ENCODE measurements at places on chromosomes 11 and 22. TPM values are rescaled to one million over a fixed set of nuclear protein-coding genes. Genes with fewer than 3 reads are reported as not detected.

C11orf21 gene
- total RNA-seq, result 3.4 TPM

TMPRSS13 gene
- 9.4 TPM for total RNA-seq

DNA sequence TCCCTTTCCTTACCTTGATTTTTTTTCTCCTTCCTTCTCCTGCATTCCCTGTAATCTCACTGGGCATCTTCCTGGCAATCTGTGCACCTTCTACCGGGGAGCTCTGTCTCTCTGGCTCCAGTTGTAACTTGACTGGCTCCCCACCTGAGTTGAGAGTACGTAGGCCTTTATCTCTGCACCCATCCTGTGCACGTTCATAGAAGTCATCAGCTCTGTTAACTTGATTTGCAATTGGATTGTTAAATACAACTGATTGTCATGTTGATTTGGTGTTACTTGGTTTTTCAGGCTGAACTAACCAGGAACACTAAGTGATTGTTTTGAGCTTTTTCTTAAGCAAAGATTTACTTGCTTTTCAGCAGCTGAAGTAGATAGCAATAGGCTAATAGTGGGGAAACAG lies 11.8 kb downstream of the SWAP70 start:
- H3K4me3 ChIP-seq, result no peak overlapping the region
- DNase-seq, result no peak
- no peaks in the 10 kb centered on the region for H3K4me1 ChIP-seq

PATE2 gene
- not detected for total RNA-seq

DNA sequence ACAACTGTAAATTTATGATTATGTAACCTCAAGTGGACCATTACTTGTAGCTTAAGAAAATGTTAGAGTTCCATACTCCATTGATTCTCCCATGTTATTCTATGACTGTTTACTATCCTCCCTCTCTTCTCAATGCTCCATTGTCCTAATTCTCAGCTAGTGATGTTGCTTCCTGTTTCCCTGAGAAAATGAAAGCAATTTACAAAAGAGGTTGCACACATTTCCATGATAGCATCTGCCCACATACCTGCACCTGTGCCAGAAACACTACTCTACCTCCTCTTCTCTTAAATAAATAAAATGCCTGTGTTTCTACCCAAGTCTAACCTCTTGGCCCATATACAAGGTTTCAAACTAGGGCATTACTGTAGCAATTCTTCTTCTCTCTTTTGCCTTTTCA lies 1620.9 kb downstream of the FAM181B start:
- no peaks in the 10 kb centered on the region for H3K36me3 ChIP-seq
- no peak overlapping the region for H3K27ac ChIP-seq
- no peaks in the 10 kb centered on the region for H3K27me3 ChIP-seq
- no peaks in the 10 kb centered on the region for H3K4me1 ChIP-seq

SCGB1D2 gene
- not detected for total RNA-seq

- DNase-seq, result peak; percentile 44
- H3K27me3 ChIP-seq, result no peaks in the 10 kb centered on the region
These were observed 568.5 kb downstream of the KCNA4 start for GRCh38 chr11:29448246-29448877.

SLC7A4 gene
- total RNA-seq, result 1.1 TPM

DNA sequence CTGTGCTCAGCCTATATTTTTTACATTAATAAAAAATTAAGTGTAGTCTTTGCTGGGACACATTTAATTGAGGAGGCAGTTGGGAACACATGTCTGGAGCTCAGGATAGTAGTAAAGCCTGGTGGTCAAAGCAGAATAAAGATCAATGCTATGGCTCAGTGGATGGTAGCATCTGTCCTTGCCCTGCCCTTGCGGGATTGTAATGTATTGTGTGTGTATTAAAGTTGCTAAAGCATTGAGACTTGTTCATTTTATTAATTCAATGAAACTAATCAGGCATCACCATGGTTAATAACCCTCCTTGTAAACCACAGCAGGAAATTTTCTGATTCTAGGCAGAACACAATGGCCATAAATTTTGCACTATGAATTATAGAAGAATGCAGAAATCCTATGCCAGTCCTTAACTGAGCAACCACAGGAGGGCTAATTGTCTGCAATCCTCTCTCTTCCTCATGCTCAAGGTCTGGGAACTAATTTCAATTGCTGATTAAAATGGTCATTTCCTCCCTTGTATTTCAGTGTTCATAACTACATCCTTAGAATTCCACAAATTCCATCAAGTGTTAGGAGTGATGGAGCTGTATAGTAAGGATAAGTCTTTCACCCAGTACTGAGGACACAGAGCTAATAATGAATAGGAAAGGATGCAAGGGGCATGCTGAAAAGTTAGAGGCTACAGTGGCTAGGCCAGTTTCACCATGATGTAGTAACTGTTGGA lies 403.2 kb upstream of the DDI1 start:
- no peak for DNase-seq
- no peaks in the 10 kb centered on the region for H3K36me3 ChIP-seq
- no peaks in the 10 kb centered on the region for H3K4me1 ChIP-seq
- no peak overlapping the region for H3K27ac ChIP-seq

DNA sequence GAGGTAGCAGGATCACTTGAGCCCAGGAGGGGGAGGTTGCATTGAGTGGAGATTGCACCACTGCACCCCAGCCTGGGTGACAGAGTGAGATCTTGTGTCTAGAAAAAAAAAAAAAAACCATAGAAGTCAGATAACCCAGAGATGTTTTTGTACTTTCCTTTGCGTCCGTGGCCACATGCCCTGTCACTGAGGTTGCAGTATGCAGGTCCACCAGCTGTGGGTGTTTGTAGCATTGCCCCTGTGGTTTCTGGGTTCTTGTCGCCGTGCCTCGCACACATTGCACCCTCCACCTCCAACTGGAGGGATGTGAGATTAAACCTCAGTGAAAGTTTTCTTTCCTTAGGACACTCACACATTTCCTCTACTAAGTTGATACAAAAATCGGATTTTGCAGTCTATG lies 70.3 kb downstream of the TNRC6B start:
- no peaks in the 10 kb centered on the region for H3K27me3 ChIP-seq
- H3K36me3 ChIP-seq, result peaks cover 4% of the 10 kb centered on the region
- no peak overlapping the region for H3K4me3 ChIP-seq

- H3K27ac ChIP-seq, result no peak overlapping the region
- H3K4me1 ChIP-seq, result peaks cover 5% of the 10 kb centered on the region
- H3K4me3 ChIP-seq, result no peak overlapping the region
- no peaks in the 10 kb centered on the region for H3K27me3 ChIP-seq
These were observed 38.5 kb downstream of the MICAL2 start for GRCh38 chr11:12148882-12149281.

RIMBP3C gene
- total RNA-seq, result 0.40 TPM

- no peak for DNase-seq
- no peaks in the 10 kb centered on the region for H3K36me3 ChIP-seq
- H3K27ac ChIP-seq, result no peak overlapping the region
- no peaks in the 10 kb centered on the region for H3K4me1 ChIP-seq
These were observed 328.1 kb downstream of the OPCML start for GRCh38 chr11:133204158-133204557.

DNA sequence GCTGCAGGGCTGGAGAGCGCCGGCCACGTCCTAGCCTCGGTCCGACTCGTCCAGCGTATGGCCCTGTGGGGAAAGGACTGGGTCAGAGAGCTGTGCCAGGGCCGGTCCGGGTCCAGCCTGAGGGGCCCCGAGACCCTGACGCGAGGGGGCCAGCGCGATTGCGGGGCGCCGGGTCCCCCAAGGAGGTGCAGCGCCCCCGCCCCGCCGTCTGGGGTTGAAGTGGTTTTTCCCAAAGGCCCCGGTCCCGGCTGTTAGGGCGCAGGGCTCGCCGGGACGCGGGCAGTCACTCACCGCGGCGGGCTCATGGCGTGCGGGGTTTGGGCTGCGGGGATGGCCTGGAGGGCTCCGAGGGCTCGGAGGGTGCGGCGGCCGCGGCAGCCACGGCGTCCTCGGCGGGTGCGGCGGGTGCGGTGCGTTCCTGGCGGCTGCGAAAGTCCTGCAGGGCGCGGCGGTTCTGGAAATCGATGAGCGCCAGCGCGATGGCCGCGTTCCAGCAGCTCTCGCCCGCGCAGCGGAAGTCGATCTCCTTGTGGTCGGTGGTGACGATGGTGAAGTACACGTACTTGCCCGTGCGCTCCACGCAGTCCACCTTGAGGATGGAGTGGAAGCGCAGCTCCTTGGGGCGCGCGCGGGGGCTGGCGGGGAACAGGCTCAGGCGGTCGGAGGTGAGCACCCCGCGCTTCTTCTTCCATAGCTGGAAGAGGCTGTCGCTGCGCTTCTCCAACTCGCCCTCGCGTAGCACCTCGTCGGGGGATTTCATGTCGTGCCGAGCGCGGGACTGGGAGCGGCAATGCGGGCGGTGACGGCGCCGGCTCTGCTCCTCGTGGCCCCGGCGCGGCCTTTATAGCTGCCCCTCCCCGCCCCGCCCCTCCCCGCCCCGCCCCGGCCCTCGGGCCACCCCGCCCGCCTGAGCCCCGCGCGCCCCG lies at the start of gene PHLDA2:
Gene PHLDA2, minus strand, starts transcription at position 816 of the 926 bp plus-strand sequence. Its CDS starts 56 bp downstream, at position 760.
- no peaks in the 10 kb centered on the region for H3K4me1 ChIP-seq
- H3K27me3 ChIP-seq, result peaks cover 19% of the 10 kb centered on the region
- peak within 1 kb of the TSS; percentile 60 for H3K4me3 ChIP-seq
- no peak within 1 kb of the TSS for H3K27ac ChIP-seq
- H3K36me3 ChIP-seq, result no peaks in the 10 kb centered on the region

SEZ6L gene
- total RNA-seq, result 0.12 TPM

GRCh38 chr11:65065851-65066250 lies 7.5 kb upstream of the NAALADL1 start:
- no peak overlapping the region for H3K27ac ChIP-seq
- no peaks in the 10 kb centered on the region for H3K36me3 ChIP-seq
- no peak overlapping the region for H3K4me3 ChIP-seq
- H3K27me3 ChIP-seq, result no peaks in the 10 kb centered on the region
- no peak for DNase-seq

OR51E2 gene
- not detected for total RNA-seq

All from lung (tissue), 17 donors.